NCI-H1105 (cell line): ENCODE measurements at places on chromosomes 3 and 15.

DNA sequence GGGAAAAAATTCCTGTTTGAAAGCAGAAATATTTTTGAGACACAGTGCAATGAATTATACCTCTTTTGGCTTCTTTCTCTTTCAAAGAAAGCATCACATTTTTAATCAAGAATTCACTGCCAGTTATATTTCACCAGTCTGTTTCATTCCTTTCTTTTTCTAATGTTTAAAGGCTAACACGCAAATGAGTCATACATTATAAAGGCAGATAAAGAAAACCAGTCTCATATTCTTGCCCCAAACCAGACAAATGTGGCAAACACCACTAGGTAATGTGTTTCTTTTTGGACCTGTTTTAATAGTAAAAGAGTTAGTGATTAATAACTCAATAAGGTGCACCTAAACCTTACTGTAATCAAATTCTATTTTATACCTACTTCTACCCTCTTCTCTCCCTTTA, 83.8 kb downstream of the PLOD2 start:
- no peak for DNase-seq

DNA sequence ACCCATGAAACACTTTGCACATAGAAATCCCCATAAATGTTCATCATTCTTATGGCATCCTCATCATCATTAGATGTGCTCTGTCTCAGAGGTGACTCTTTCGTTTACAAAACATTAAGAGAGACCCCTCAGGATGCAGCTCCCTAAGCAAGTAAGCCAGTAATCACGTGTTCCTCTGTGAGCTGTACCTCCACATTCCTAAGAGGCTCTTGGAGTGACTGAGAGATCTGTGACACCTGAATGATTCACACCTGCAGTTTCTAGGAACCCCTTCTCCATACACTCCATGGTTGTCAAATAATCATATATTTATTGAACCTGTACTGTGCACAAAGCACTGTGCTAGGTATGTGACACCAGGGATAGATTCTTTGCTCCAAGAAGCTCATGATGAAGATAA, 602.4 kb downstream of the UNC13C start:
- DNase-seq: no peak

GRCh38 chr3:124584245-124584551, 146.1 kb upstream of the UMPS start:
- no peak for DNase-seq

DNA sequence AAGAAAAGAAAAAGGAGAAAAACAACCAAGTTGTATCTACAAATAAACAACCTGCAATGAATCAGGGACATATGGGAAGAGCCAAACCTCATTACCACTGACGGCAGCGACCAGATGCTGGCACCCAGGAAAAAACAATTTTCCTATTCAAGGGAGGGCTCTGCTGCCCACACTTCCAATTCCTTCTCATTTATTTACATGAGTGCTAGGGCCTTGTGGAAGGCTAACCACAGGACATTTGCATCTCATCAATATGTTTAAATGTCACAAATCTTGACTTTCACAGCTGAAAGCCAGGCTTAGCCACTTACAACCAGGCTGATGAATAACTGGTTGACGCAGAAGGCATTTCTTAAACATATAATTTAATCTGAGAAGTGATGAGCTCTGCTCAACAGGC, 36.0 kb downstream of the RFTN1 start:
- DNase-seq: no peak

DNA sequence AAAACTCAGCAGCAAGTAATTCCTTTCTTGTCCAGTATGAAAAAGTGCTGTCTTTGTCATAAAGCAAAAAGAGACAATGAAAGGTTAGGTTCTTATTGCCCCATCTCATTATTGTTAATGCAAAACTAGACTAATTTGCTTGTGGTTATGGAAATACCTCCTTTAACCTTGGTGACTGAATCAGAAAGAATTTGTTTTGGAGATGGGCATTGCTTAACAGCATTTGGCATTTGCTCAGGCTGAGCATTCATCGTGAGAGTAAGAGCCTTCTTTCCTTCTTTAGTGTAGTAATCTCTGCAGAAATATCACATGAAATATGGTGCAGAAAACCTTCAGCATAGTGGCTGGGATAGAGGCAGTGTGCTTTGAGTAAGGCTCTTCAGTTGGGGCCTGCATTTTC, 103.1 kb downstream of the CNTN6 start:
- DNase-seq: no peak

- DNase-seq: no peak
Observed at GRCh38 chr3:181457190-181457589, 254.5 kb upstream of the SOX2 start.

GRCh38 chr3:4981665-4982494, 2.6 kb downstream of the BHLHE40 start:
- DNase-seq: no peak

DNA sequence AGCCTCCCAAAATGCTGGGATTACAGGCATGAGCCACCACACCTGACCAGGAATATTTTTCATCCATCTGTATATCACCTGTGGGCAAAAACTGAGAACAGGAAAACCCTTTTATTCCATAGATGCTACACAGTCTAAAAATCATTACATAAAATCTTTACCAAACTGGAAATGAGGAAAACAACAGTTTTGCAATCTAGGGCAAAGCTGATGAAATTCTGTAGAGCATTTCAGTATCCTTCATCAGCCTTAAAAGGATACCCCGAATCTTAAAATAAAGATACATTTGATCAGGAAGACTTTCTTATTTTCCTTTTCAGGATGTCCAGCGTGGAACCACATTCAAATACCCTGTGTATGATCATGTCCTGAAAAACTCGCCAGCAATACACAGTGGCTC, 7.1 kb downstream of the SIAH2 start:
- DNase-seq: no peak

DNA sequence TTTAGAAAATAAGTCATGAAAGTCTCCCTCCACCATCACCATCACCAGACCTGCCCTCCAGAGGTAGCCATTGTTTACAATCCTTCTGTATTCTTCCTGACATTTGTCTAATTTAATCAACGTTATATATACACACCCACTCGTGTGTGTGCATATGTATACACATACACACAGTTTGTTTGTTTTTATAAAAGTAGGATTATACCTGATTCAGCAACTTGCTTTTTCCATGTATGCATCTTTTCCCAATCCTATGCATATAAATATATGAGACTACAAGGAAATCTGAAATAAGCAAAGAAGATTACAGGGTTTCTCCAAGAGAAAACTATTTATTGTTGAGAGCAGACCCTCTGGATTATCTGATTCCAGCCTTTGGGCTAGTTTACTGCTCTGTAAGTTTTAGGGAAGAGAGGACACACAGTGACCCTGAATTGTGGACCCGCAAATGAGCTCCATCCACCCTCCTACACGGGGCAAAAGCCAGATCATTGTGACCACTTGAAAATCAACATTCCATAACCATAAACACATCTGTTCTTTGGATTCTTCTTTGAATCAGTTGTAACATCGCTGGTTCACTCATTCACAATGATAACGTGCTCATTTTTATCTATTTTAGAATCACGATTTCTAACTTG, 104.3 kb downstream of the CPN2 start:
- no peak for DNase-seq

DNA sequence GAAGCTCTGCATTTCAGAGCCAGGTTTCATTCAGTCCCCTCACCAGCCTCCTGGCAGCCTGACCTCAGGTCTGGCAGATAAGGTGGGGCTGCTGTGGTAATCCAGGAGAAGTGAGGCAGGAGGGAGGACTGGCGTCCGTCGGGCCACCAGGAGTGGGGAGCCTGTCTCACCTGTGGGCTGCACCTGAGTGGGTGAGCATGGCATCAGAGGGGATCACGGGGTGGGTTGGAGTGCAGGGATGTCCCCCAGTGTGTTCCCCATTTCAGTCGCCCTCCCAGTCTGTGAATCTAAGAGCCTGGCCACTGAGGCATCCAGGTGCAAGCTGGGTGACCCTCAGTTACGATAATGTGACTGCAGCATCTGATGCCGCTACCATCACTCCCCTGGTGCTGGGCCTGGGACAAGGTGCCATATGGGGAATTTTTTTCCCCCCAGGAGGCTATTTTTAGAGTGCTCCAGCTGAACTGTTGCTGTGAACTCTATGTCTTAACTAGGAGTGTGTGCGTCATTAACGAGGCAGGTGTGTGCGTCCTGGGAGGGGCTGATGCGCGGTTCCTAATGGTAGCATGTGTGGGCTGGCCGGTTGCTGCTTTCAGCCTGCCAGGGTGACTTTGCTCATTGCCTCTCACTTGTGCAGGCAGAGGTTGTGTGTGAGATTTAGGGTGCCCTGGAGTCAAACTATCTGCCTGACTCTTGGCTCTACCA, 165.2 kb downstream of the SLCO3A1 start:
- no peak for DNase-seq

- DNase-seq: no peak
Observed at GRCh38 chr15:33742800-33743199, 225.5 kb upstream of the CHRM5 start.

GRCh38 chr15:40016224-40016865, 22.6 kb downstream of the SRP14 start:
- no peak for DNase-seq

DNA sequence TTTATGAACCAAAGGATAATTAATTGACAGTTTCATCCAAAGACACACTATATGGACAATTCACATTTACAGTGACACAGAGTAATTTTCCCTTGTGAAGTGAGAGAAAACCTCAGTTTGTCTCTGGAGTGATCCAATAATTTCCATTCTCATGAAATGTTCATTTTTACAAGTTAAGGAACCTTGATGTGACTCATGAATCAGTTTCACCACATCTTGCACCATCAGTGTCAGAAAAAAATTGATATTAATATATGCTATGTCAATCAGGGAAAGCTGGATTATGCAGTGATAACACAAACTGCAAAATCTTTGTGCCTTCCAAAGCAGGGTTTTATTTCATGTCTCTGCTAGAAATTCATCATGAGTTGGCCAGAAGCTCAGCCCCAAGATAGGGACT, 348.1 kb downstream of the ARPP21 start:
- no peak for DNase-seq

- DNase-seq: no peak
Observed at GRCh38 chr3:172595664-172596393, 72.6 kb upstream of the TNFSF10 start.

DNA sequence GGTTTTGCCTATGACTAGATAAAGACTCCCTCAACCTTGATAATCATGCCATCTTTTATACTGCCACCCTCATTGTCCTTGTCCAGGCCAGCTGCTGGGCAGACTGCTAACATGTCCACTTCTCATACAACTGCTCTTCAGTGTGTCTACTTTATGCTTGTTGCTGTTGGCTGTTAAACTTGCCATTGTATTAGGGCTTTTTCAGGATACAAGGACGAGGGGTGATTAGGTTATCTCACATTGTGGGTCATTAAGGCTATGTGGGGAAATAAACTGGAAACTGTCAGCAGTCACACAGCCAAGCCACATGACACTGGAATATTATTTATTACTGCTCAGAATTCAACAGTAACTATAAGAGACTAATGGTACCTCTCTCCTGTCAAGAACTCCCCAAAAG, 36.1 kb downstream of the STARD9 start:
- no peak for DNase-seq

GRCh38 chr15:57334257-57334656, 42.0 kb upstream of the CGNL1 start:
- no peak for DNase-seq

DNA sequence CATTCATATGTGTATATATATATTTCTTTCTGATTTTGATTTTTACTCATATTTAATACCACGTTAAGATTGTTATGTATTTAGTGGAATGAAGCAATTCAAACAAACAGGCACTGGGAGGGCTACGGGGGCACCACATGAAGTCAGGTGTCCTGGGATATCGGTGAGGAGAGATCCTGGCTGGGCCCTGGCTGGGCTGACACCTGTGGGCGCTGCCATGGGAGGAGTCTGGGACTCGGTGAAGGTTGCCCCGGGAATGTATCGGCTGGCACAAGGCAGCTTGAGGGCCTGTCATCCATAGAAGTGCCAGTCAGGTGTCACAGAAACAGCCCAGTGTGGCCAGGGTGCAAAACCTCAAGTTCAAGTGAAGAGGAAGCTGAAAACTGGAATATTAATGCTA, 766.9 kb upstream of the ARPP21 start:
- DNase-seq: no peak
